Mesothelial cell of epicardium (in vitro differentiated cells): ENCODE measurements at places on chromosomes 13 and 19. TPM values are rescaled to one million over a fixed set of nuclear protein-coding genes. Genes with fewer than 3 reads are reported as not detected.

Gene FUT3
- total RNA-seq, result 0.49 to 1.1 TPM (median 0.90 TPM) in 3 replicates

Gene SHD
- total RNA-seq, result 3.2 to 4.8 TPM (median 4.0 TPM) in 3 replicates

DNA sequence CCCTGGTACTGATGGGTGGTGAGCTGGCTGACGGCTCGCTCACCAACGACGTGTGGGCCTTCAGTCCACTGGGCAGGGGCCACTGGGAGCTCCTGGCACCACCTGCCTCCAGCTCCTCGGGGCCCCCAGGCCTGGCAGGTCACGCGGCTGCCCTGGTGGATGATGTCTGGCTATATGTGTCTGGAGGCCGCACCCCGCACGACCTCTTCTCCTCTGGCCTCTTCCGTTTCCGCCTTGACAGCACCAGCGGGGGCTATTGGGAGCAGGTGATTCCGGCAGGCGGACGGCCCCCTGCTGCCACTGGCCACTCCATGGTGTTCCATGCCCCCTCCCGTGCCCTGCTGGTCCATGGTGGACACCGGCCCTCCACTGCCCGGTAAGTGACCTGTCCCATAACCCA, 10.5 kb downstream of the MEGF8 start:
- H3K4me1 ChIP-seq, result no peaks in the 10 kb centered on the region
- no peaks in the 10 kb centered on the region for H3K27me3 ChIP-seq
- H3K4me3 ChIP-seq, result no peak overlapping the region

DNA sequence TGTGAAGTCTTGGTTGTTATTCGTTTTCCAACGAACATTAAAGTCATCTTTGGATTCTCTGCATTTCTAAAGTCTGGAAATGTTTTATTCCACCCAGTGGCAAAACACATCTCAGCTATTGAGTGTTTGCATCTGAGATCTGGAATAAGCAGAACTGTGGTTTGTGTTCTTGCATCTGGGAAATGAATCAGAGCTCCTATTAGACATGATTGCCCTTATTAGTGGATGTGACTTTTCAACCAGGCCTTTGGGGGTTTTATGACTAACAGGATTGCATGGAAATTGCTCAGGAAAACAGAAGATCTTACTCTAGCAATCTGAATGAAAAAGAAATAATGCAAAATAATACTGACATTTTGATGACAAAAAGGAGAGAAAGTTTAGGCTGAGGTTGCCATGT, 488.8 kb downstream of the IRS2 start:
- no peaks in the 10 kb centered on the region for H3K4me1 ChIP-seq
- no peak overlapping the region for H3K27ac ChIP-seq
- H3K27me3 ChIP-seq, result peaks cover 3% of the 10 kb centered on the region
- no peak for DNase-seq

- H3K36me3 ChIP-seq, result no peaks in the 10 kb centered on the region
- no peak overlapping the region for H3K27ac ChIP-seq
- no peak overlapping the region for H3K4me3 ChIP-seq
- DNase-seq, result no peak
- H3K4me1 ChIP-seq, result peaks cover 16% of the 10 kb centered on the region
Measured at GRCh38 chr13:28423010-28423409, 71.9 kb downstream of the FLT1 start.
